ENCODE measurements at places on chromosomes 3 and 15.

- no peak for DNase-seq
Measured at GRCh38 chr3:103218793-103219192, 784.0 kb downstream of the ZPLD1 start.

- DNase-seq: no peak
Measured at GRCh38 chr3:181790561-181790960, 78.8 kb downstream of the SOX2 start.

DNA sequence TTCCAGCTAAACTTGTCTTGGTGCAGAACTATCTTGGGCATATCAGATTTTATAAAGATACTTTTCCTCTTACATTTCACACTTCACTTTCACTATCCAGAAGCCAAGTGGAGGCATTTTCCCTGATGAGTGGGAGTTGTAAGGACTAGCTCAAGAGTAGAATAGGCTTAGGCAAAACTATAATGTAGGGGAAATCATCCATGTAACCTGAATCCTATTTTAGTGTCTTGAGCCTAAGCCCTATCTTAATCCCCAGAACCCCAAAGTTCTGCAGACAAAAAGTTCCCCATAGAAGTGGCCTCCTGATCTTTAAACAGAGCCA is 42.2 kb upstream of the CD47 start:
- DNase-seq: no peak

- no peak for DNase-seq
Measured at GRCh38 chr15:41006479-41006878, 53.2 kb downstream of the CHAC1 start.

- no peak for DNase-seq
Measured at GRCh38 chr3:194205675-194206133, 69.8 kb downstream of the HES1 start.

DNA sequence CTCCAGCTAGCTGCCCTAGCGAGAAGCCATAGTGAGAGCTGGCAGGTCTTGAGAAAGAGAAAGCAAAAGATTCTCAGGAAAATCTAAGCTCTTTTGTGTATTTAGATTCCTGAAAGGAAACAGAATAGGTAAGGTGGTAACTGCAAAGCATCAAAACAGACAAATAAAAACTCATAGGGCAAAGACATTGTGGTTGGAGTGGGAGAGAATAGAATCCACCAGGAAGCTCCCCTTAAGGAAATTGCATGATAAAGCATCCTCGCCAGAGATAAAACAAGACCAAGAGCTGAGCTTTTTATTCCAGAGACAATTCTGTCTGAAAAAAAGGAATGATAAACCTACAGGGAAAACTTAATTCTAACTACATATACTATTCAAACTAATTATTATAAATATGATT is 232.6 kb downstream of the SI start:
- no peak for DNase-seq

DNA sequence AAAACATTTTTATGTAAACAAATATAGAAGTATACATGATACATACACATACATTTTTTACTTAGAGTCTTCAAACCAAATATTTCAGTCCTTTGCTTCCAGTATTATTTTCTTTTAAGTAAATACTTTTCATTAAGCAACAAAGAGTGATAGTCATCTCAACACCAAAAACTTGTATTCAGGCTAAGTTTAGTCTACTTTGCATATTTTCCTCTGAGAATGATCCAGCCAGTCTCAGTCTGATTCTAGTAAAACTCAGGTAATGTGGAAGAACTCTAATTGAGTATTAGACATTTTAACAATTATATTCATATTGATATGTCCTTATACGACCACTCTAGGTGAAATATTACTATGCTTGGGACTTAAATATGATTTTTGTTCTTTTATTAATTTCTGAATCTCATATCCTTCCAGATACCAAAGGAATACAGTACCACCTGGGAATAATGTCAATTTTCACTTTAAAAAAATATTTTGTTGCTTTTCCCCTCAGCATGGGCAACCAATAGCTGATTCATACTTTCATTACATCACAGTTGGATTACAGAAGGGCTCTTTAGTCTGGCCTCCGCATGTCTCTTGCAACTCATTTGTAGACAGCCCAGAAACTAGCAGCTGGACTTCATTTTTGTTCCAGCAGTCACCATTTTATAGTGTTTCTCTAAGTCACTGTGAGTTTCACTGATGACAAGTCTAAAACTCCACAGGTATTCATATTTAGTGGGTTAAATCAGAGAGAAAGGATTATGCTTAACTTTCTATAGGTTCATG is 390.4 kb downstream of the ZBTB20 start:
- no peak for DNase-seq

- DNase-seq: no peak
Measured at GRCh38 chr3:64612082-64612860, 75.5 kb downstream of the ADAMTS9 start.

GRCh38 chr15:96270581-96271172 is 59.8 kb upstream of the NR2F2 start:
- DNase-seq: no peak

DNA sequence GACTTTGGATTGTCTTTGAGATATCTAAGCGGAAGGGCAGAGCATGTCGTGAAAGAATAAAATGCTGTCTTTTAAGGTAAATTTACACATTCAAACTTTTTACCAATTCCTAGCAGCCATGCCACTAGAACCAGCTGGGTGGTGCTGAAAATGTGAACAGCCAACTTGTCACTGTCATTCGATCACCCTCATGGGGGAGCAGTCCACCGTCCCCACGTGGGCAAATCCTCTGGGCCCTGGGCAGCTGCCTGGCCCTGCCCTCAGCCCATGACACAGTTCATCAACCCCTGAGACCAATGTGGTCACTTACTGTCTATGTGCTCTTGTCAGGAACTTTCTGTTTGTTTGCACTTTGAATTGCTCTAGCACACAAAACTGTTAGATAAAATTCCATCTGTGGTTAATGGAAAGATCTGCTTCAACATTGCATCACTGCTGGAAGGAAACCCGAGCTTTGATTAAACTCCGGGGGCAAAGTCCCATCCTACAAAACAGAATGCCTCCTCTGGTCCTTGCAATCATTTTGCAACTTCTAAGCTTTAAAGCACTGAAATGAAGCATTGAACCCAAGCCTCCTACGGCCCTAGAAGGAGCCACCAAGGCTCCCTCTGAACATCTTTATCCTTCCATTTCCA is 50.1 kb downstream of the PCSK6 start:
- no peak for DNase-seq

DNA sequence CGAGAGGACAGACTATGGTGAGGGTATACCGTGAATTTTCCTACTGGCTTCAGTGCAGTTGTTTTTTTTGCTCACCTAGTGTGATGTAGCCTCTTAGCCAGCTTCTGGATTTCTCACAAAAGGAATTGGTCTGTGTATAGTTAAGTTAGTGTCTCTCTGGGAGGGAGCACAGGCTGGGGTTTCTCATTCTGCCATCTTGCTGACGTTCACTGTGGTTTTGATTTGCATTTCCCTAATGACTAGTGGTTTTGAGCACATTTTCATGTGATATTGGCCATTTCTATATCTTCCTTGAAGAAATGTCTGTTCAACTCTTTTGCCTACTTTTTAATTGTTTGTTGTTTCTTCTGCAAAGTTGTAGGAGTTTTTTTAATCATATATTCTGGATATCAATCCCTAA is 2.2 kb upstream of the CD86 start:
- DNase-seq: no peak

- DNase-seq: no peak
Measured at GRCh38 chr3:3629911-3630310, 169.3 kb upstream of the LRRN1 start.

DNA sequence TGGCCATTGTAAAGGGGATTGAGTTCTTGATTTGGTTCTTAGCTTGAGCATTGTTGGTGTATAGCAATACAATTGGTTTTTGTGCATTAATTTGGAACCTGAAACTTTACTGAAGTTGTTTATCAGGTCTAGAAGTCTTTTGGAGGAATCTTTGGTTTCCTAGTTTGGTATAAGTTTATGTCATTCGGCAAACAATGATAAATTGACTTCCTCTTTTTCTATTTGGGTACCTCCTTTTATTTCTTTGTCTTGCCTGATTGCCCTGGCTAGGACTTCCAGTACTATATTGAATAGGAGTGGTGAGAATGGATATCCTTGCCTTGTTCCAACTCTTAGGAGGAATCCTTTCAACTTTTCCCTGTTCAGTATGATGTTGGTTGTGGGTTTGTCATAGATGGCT is 32.1 kb downstream of the SPESP1 start:
- no peak for DNase-seq

GRCh38 chr15:101361418-101361817 is 66.4 kb upstream of the SNRPA1 start:
- no peak for DNase-seq

- no peak for DNase-seq
Measured at GRCh38 chr3:129028866-129029265, 27.8 kb downstream of the EFCC1 start.

- DNase-seq: peak; percentile 34
Measured at GRCh38 chr3:189664311-189664710, 33.1 kb downstream of the TP63 start.

GRCh38 chr15:43408789-43409188 is 37.9 kb downstream of the TUBGCP4 start:
- DNase-seq: no peak

DNA sequence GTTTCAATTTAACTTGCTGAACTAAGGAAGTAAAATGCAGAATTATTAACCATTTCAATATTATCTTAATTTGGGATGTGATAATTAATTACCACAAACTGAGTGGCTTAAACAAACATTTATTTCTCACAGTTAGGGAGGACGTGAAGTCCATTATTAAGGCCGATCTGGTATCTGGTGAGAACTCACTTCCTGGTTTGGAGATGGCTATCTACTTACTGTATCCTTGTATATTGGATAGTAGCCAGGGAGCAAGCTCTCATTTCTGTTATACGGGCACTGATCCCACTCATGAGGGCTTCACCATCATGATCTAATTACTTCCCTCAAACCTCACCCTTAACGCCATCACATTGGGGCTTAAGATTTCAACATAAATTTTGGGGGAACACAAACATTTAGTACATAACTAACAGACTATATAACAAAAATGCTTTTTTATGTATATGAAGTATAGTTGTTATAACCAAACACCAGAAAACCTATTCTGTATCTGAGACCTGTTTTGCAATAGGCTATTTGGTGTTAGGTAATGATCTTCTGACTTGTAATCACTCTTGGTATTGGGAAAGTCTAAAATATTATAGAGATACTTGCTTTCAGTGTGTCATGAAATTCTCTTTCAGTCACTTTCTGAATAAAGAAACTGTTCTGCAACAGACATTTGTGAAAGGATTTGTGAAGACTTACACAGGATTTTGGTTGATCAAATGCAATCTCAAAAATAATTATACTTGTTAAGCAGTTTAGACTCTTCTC is 4.7 kb upstream of the KPNA4 start:
- DNase-seq: peak; percentile 79

DNA sequence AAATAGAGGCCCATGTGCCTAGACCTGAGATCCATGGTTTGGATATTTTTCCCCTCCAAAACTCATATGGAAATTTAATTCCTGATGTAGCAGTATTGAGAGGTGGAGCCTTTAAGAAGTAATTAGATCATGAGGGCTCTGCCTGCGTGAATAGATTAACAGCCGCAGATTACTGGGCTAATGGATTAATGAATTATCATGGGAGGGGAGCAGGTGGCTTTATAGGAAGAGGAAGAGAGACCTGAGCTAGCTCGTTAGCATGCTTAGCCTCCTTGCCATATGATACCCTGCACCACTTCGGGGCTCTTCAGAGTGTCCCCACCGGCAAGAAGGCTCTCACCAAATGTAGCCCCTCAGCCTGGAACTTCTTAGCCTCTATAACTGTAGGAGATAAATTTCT is 15.8 kb downstream of the ARHGEF26 start:
- DNase-seq: no peak

DNA sequence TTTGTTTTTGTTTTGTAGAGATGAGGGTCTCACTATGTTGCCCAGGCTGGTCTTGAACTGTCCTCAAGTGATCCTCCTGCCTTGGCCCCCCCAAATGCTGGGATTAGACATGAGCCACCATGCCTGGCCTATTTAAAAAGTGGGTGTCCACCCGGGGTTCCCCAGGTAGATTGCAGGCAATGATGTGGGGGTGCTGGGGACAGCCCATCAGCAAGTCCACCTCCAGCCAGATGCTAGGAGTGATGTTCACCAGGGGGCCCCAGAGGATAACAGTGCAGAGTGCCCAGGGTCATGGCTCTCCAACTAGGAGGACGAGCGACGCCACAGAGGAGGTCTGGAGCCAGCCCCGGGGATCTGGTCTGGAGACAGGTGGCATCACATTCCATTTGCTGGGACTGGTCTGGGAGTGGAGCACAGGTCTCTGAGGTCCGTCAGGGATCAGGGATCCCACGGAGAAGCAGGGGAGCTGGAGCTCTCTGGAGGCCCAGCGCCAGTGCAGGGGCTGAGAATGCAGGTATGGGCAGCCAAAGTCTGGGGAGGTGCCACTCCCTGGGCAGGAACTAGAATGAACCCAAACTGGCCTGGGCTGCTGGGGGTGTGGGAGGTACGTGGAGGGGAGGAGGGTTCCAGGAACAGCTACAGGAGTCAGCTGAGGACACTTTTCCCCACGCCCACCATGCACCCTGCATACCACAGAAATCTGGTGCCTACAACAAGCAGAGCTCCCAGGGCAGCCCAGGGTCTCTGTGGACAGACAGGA is 51.2 kb upstream of the PCSK6 start:
- no peak for DNase-seq

Measured in inflammatory macrophage treated with lipopolysaccharide for 1 hour (primary cell).